Bronchial smooth muscle cell (primary cell): ENCODE measurements at places on chromosomes 1 and 21. TPM values are rescaled to one million over a fixed set of nuclear protein-coding genes. Genes with fewer than 3 reads are reported as not detected.

Gene MYBPH
- total RNA-seq: 0.16 and 0.26 TPM in 2 replicates

Gene ORC1
- 0.17 and 0.95 TPM in 2 replicates for total RNA-seq

Gene FCAMR
- under 0.01 TPM in 1 of 2 replicates, not detected in the other for total RNA-seq

Gene CCDC27
- not detected in 2 replicates for total RNA-seq
